A549 (cell line): ENCODE measurements at places on chromosomes 2 and 18. TPM values are rescaled to one million over a fixed set of nuclear protein-coding genes. Genes with fewer than 3 reads are reported as not detected.

Gene NEU4
- 0.19 to 0.70 TPM (median 0.25 TPM) in 3 replicates for polyA plus RNA-seq

Gene SLC38A11
- 0.05 to 0.11 TPM (median 0.07 TPM) in 3 replicates for polyA plus RNA-seq

Gene COLEC11
- polyA plus RNA-seq, result 0.24 to 0.51 TPM (median 0.30 TPM) in 3 replicates

Gene HOXD13
- 0.12 to 0.17 TPM (median 0.13 TPM) in 3 replicates for polyA plus RNA-seq

Gene CCDC141
- not detected in 3 replicates for polyA plus RNA-seq

Gene SNED1
- 0.13 to 0.21 TPM (median 0.15 TPM) in 3 replicates for polyA plus RNA-seq

Gene SLC35F6
- 40.1 to 47.6 TPM (median 46.9 TPM) in 3 replicates for polyA plus RNA-seq

Gene EVX2
- not detected in 3 replicates for polyA plus RNA-seq

Gene GNLY
- not detected in 3 replicates for polyA plus RNA-seq

Gene TAF1B
- polyA plus RNA-seq, result 32.4 to 40.6 TPM (median 37.0 TPM) in 3 replicates

Gene TMEFF2
- polyA plus RNA-seq, result 0.29 to 0.70 TPM (median 0.46 TPM) in 3 replicates

Gene ACTR1B
- 33.5 to 42.0 TPM (median 37.6 TPM) in 3 replicates for polyA plus RNA-seq

Gene DSC1
- not detected in 3 replicates for polyA plus RNA-seq

Gene KCNF1
- polyA plus RNA-seq, result 3.7 to 4.2 TPM (median 4.0 TPM) in 3 replicates

Gene UGT1A3
- polyA plus RNA-seq, result 0.08 to 0.23 TPM (median 0.17 TPM) in 3 replicates

Gene TLX2
- 0.37 to 0.58 TPM (median 0.39 TPM) in 3 replicates for polyA plus RNA-seq

Gene EFHD1
- 1.3 to 1.5 TPM (median 1.4 TPM) in 3 replicates for polyA plus RNA-seq

Gene PLGLB2
- 0.51 to 0.76 TPM (median 0.59 TPM) in 3 replicates for polyA plus RNA-seq

Gene GPR45
- 0.09 TPM in 1 of 3 replicates, not detected in the others for polyA plus RNA-seq

Gene RNF125
- 0.13 to 0.18 TPM (median 0.14 TPM) in 3 replicates for polyA plus RNA-seq

Gene HMSD
- polyA plus RNA-seq, result 0.12 to 0.23 TPM in 2 of 3 replicates, not detected in the other

Gene IAH1
- polyA plus RNA-seq, result 68.3 to 78.4 TPM (median 75.4 TPM) in 3 replicates

Gene COL6A3
- 0.04 to 0.16 TPM (median 0.10 TPM) in 3 replicates for polyA plus RNA-seq

Gene FSIP2
- 0.07 TPM in 1 of 3 replicates, not detected in the others for polyA plus RNA-seq

Gene ASAP2
- polyA plus RNA-seq, result 17.8 to 19.9 TPM (median 19.8 TPM) in 3 replicates
